Right ventricle myocardium superior (tissue), 1 donor: ENCODE measurements at places on chromosomes 2 and 18. TPM values are rescaled to one million over a fixed set of nuclear protein-coding genes. Genes with fewer than 3 reads are reported as not detected.

- no peak for DNase-seq
Observed at GRCh38 chr2:201114846-201115245, 1.1 kb upstream of the CFLAR start.

The FBXO48 gene
- 1.1 TPM for total RNA-seq

The APOB gene
- 8.5 TPM for total RNA-seq

- DNase-seq, result peak; percentile 70
Observed at GRCh38 chr2:43133708-43134570, 92.5 kb downstream of the ZFP36L2 start.

- DNase-seq, result peak; percentile 90
Observed at GRCh38 chr2:102050854-102051391, 59.2 kb downstream of the IL1R2 start.

DNA sequence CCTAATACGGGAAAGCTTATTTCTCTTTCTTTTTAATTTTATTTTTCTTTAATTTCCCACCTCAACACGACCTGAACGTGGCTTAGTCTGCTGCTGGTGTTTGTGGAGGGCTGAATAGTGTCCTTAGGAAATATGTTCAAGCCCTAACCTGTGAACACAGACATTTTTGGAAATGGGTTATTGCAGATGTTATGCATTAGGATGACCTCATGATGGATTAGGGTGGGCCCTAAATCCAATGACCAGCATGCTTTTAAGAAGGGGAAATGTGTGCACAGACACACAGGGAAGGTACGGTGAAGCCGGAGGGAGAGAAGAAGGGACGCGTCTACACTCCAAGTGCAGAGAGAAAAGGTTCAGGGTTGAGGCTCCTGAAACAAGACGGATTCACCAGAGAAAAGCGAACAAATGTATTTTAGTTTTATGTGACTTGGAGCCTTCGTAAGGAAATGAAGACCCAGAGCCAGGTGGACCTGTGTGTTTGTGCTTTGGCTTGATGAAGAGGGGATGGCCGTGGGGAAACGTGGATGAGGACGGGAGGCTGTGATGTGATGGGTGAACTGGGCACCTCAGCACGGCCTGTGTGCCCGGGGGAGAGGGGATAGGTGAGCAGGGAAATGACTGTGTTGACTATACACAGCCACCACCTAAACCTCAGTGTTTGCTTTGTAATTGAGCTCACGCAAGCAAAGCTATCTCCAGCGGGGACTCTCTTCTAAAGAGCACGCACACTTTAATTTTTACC is 37.5 kb downstream of the RTP5 start:
- no peak for DNase-seq

GRCh38 chr2:3667151-3667631 is 9.2 kb downstream of the ALLC start:
- no peak for DNase-seq

DNA sequence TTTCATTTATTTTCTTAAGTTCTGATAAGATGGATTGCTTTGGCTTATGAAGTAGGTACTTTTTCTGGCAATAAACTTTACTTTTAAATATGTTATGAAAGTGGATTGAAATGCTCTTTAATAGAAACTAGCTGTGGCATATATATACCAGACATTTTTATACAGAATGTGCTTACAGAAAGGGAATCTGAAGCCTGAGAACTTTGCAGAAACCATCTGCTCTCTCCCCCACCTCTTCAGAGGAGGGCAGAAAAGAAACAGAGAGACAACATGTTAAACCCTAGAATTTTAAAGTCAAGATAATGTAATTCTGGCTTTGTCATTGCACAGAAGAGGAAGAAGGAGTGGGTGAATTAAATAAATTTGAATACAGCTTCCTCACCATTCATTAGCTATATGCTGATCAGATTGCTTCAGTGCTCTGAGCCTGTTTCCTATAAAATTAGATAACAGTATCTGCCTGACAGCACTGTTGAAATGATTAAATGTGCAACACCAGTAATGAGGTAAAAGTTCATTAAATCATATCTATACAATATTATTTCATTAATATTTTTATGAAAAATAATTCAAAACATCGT is 247.3 kb downstream of the CNTNAP5 start:
- no peak for DNase-seq

GRCh38 chr2:23761638-23762037 is 165.3 kb downstream of the ATAD2B start:
- DNase-seq, result no peak

DNA sequence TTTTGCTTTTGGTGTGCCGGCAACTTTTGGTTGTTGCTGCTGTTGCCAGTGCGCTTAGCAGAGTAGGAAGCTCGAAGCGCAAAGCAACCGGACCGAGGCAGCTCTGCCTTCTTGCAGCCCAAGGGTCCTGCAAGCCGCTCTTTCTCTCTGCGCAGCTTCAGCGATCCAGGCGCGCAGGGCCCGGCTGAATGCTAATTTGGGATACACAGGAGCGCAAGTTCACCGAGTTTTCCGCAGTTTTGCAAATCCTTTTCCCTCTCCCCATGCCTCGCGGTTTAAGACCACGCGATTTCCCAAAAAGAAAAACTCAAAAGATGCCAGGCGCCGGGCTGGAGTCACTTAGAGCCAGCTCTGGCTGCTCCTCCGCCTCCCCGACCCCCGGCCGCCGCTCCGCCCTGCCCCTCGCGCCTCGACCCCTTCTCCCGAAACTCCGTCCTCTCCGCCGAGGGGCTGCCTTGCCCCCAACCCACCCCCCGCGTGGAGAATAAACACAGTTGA is 13.5 kb upstream of the SIX3 start:
- DNase-seq, result no peak

DNA sequence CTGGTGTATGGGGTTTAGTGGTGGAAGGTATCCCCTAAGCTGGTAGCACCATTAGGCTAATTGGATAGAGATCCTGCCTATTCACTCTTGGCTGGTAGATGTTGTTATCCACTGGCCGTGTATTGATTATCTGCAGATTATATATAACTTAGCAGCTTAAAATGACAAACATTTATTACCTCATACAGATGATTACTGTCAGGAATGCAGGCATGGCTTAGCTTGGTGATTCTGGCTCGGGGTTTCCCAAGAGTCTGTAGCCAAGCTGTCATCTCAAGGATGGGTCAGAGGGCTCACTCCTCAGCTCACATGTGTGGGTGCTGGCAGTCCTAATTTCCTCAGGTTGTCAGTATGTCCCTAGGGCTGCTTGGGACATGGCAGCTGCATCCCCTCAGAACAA is 465.8 kb downstream of the PARD3B start:
- no peak for DNase-seq

DNA sequence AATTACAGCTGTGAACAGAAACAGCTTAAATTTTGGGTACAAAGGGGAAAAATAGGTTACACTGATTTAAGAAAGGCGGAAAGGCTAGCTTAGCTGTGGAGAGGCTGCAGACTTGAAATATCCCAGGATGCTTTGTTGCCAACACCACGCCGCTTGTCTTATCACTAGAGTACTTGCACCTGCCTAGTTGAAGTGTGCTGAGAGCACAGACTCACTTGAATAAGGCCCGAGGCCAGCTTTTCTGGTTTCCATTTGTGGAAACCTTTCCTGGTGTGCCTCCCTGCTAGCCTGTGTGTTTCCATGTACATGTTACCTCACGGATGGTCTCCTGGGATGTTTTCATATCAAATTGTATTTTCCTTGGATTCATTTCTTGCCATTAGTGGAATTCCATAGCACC is 3.2 kb downstream of the CABLES1 start:
- peak; percentile 54 for DNase-seq

The FBLN7 gene
- 0.38 TPM for total RNA-seq

- DNase-seq, result peak; percentile 77
Observed at GRCh38 chr18:51110073-51110797, 80.2 kb downstream of the SMAD4 start.

The ANKRD12 gene
- total RNA-seq, result 39.9 TPM

DNA sequence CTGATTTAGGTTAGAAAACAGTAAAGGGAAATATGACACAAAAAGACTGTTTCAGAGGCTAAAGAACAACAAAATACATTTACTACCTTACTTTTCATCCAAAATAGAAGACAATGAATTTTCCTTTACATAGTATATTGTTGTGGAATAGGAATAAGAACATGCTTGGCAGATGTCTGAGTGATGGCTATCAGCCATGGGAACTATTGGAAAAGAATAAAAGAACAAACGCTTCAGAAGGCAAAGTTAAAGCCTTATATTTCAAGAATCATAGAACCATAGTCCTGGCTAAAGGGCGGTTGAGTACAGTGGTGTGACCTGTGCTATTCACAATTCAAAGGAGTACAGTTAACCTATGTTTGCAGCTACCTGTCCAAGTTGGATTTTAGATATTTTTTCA is 73.9 kb upstream of the NRXN1 start:
- no peak for DNase-seq
